Activated T-helper 1 cell treated with anti-CD3 and anti-CD28 coated beads, Interleukin-2, amount 50 U/mL, for 16 hours (primary cell): ENCODE measurements at places on chromosomes 4 and X.

DNA sequence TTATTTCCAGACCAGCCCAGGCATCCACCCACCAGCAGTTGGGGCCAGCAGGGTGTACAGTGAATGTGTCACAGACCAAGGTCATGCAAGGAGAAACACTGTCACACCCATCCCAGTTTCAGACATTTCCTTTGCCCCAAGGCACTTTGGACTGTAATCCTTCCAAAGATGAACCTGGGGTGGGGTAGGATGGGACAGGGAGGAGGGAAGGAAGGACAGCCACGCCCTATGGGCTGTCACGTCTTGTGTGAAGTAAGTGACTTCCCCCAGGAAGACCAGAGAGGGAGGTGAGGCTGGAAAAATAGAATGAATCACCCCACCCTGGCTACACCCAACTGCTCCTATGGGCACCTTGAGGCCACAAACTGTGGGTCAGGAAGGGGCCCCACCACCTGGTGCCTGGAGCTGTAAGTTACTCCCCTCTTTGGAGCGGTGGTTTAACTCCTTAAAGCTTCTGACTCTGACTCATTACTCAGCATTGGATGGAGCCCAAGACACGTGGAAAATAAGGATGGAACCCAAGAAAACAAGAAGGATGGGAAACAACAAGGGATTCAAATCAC is 349.9 kb upstream of the KLF3 start:
- no peak for DNase-seq

- DNase-seq: no peak
Observed at GRCh38 chr4:86934147-86934770, 552 bp upstream of the AFF1 start.

DNA sequence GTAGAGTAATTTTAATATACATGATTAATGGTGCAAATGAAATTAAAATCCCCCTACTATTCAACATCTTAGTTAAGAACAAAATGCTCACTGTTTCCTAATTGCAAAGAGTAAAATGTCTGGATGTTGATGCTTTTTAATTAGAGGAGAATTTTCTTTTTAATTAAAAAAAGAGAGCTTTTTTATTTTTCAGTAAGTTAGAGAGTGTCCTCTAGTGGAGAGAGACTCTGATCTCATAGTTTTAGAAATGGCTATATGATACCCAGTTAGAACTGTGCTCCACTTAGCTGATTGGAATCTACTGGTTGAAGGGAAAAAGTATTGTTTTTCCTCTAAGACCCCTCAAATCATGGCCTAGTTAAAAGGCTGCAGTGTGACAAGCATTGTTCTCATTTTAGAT is 312.0 kb upstream of the MAGEB2 start:
- no peak for DNase-seq

- no peak for DNase-seq
Observed at GRCh38 chrX:13088156-13088487, 43.7 kb upstream of the FAM9C start.

DNA sequence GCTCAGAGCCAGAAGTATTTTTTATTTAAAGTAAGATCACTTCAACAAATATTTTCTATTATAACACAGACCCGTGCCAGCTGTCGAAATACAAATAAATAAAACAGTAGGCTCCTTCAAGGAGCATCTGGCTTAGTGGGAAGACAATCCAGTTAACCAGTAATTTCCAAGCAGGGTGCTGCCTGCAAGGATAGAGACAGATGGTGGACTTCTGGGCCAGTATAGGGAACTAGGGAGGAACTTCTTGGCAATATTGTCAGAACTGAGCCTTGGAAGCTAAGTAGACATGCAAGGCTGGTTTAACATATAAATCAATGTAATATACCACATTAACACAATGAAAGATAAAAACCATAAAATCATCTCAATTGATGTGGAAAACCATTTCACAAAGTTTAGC is 17.0 kb upstream of the MTMR1 start:
- DNase-seq: no peak

GRCh38 chrX:73847991-73848390 is 285.0 kb downstream of the CHIC1 start:
- DNase-seq: no peak

- no peak for DNase-seq
Observed at GRCh38 chr4:118770741-118771187, 65.2 kb downstream of the SEC24D start.

GRCh38 chrX:133880032-133880443 is 105.4 kb downstream of the GPC3 start:
- no peak for DNase-seq

DNA sequence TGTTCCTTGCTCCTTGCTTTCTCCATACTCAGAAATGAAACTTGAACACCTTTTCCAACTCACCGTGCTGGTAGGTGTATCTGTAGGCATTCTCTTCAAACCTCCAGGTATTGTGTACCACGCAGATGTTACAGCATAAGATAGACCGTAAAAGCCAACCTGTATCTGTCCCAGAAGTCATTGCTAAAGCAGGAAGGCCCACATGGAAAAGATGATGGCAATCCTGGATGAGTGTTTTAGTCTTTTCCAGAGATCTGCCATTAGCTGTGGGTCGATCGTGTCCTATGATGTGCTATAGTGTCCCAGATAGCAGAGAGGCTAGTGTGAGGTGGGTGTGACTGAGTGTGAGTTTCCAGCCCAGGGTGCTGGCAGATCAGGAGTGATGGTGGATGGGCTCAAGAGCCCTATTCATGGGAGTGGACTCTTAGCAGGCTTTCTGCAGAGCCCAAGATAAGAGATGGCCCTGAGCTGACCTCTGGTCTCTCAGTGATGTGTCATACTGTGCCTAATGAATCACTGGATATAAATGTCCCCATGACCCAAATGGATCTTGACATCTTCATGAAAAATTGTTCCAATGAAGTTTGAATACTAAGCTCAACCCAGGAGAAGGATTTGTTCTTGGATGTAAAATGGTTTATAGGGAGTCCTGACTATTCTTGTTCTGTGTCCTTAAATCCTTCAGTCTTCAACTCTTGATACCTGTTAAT is 69.1 kb upstream of the WDR1 start:
- no peak for DNase-seq

DNA sequence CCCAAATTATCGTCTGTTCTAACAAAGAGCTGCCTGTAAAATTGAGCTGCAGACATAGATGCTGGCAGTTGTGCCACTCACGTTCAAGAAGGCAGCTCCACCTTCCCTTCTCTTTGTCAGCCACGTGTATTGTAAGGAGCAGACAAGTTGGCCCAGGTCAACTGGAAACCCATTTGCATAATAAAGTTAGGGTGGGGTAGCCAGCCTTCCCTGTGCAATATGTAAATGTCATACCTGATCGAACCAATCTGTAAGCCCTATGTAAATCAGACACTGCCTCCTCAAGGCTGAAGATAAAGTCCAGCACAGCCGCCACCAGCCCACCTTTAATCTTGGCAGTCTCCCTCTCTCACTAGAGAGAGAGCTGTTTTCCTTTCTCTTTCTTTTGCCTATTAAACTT is 117.2 kb downstream of the TMEM144 start:
- no peak for DNase-seq

DNA sequence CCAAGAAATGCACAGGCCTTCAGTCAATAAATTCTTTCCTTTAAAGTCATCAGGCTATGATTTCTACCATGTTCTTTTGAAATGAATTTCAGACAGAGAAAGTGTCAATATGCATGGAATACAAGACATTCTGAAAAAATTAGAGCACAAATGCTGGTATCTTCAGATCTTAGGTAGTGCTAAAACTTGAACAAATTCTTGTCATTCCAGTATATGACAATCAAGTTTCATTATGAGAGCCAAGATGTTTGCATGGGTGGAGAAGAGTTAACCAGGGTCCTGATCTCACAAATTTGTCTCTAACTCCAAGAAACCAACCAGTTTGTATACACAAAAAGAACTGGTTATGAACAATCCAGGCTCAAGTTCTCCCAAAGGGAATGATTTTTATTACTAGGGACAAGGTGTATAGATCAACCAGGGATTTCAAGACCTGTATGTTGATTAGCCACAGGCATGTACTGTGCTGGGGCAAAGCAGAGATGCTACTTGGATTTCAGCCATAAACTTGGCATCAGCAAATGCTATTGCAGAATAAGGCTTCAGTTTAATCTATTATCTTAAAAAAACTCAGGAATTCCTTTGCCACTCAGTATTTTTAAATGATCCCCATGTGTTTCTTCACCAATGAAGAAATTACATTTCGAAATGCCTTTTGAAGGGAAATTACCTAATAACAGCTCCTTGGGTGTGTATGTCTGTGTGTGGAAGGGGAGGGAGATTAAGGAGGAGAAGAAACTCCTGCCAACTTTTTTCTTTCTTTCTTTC is 69.7 kb downstream of the FANCB start:
- DNase-seq: no peak

GRCh38 chrX:129698150-129698549 is 40.6 kb upstream of the XPNPEP2 start:
- no peak for DNase-seq

- DNase-seq: no peak
Observed at GRCh38 chrX:21838937-21839333, 482 bp upstream of the MBTPS2 start.

DNA sequence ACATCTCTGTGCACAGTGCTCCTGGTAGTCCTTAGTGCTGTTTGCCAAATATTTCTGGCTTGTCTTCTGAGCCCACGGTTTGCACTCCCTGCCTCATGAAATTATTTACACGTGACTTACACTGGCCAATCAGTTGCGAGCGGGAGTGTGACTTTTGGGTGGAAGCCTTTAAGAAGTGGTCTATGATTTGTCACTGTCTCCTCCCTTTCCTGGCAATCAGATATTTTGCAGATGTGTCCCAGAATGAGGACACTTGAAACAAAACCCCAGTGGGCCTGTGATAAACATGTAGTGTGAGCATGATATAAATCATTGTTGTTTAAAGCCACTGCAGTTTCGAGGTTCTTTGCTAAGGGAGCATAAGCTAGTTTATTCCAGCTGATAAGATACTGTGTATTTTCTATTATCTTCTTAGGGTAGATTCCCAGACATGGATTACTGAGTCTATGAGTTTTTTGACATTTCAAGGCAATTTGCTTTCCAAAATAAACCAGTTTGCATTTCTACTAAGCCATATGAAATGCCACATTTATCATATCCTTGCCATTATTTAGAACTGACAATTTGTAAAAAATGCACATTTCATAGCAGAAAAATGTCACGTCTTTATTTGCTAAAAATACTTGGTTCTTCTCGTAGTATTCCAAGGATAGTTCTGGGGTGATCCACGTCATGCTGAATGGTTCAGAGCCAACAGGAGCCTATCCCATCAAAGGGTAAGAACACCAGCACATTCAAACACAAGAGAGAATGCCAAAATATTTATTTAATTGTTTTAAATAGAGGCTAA is 12.0 kb downstream of the BST1 start:
- DNase-seq: no peak

- DNase-seq: no peak
Observed at GRCh38 chrX:9166584-9166944, 132.6 kb upstream of the FAM9B start.

DNA sequence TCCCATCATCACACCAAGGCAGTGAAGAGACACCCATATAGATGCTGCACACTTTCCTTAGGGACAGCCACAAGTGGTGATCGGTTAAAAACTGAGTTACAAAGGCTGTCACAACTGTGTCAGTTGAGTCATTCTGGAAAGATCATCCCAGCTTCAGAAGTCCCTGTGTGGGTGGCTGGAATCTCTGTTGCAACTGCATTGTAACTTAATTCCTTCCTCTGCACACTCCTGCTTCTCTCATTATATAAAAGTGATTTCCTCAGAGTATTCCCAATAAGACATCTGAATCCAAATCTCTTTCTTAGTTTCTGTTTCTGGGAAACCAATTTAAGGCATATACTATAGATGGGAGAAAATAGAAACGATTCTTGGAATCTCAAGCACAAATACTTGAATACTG is 88.1 kb downstream of the FSTL5 start:
- no peak for DNase-seq

DNA sequence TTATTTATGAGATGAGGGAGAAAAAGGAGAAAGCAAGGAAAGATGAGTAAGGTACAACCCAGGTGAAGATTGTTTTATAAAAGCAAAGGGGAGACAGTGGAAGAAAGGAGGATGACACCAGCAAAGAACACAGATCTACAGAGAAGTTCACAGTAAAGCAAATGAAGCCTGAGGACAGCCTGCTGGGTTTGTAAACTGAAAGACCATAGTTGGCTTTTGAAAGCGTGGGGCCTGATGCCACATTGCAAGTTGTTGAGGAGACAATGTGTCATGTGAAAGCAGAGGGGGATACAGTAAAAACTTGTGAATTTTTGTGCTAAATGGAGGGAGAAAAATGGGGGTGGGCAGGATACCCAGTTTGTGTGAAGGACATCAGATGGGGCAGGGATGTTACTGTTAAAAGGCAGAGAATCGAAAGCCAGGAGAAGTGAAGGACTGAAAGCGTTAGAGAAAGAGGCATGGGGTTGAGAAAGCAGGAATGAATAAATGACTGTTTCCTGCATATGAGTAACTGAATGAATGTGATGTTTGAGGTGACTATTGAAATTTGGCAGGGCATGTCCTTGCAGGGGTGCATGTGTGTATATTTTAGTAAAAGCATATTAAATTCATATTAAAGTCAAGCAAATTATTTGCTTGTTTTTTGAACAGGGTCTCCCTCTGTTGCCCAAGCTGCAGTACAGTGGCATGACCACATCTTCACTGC is 69.6 kb downstream of the SPRY1 start:
- DNase-seq: no peak

DNA sequence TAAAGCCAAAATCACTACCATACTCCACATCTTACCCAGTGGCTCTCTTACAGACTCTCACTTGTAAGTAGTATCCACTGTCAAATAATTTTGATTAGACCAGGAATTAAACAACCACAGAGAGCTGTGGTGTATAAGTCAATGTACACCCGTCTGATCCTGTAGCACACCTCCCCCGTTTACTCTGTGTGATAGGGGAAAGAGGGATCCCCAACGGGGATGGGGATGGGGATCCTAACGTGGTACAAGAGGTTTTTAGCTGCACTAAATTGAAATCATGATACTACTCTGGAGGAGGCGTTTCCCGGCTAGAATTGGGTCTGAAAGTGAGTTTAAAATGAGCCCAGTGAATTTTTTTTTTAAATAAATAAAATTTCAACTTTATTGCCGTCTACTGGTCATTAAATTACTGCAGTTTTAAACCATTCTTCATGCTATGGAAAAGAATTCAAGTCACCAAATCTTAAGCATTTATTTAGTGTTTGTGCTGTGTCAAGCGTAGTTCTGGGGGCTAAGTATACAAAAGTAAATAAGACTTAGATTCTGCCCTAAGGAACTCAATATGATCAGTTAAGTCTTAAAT is 76.6 kb downstream of the INTS12 start:
- DNase-seq: no peak

- DNase-seq: no peak
Observed at GRCh38 chr4:153438916-153439756, 27.0 kb upstream of the TMEM131L start.

- no peak for DNase-seq
Observed at GRCh38 chr4:129218897-129219296, 122.9 kb downstream of the C4orf33 start.

- no peak for DNase-seq
Observed at GRCh38 chr4:139457318-139457717, 3.4 kb downstream of the RAB33B start.

GRCh38 chr4:184854673-184855072 is 28.9 kb upstream of the ACSL1 start:
- DNase-seq: no peak
